Activated T-cell treated with anti-CD3 and anti-CD28 coated beads, Interleukin-2, amount 50 U/mL, for 1 hour (primary cell): ENCODE measurements at places on chromosomes 6 and 20.

- no peak for DNase-seq
Measured at GRCh38 chr6:75800133-75800532, 51.1 kb downstream of the MYO6 start.

DNA sequence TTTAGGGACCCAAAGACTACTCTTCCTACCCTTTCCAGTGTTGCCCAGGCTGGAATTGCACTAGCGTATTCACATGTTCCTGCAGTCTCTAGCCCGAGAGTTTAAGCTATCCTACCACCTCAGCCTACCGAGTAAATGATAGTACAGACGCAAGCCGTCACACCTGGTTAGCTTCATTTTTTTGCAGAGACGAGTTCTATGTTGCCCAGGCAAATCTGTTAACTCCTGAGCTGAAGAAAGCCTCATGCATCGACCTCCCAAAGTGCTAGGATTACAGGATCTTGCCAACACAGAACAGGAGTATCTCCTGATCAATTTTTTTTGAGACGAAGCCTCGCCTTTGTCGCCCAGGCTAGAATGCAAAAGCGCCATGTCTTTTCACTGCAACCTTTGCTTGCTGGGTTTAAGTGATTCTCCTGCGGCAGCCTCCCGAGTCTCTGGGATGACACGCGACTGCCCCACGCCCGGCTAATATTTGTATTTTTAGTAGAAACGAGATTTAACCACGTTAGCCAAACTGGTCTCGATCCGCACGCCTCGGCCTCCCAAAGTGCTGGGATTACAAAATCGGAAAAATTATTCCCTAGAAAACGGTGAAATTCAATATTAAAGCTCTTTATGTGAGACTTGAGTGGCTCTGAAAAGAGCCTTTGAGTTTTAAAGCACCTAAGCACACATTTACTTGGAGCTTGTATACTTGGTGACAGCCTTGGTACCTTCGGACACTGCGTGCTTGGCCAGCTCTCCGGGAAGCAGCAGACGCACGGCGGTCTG lies 128.5 kb downstream of the HFE start:
- DNase-seq, result peak; percentile 48

- DNase-seq, result no peak
Measured at GRCh38 chr6:111727802-111728201, 122.1 kb upstream of the TRAF3IP2 start.

DNA sequence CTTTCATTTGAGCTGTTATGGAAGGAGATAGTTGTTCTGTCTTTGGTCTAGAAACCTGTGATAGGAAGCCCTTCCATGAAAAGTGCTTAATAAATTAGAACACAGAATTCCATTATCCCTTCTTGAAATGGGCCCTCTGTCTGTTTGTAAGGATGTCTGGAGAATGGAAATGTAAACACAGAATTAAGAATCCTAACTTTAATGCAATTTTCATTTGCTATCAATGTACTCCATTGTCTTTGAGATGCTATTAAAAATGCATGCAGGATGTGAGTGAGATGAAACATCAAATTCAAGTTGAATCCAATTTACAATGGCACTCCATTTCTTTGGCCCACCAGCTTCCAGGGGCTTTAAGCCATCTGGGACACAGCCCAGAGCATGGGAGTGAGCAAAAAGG lies 13.9 kb upstream of the AARS2 start:
- no peak for DNase-seq

- no peak for DNase-seq
Measured at GRCh38 chr6:5050009-5050408, 35.1 kb upstream of the PPP1R3G start.

DNA sequence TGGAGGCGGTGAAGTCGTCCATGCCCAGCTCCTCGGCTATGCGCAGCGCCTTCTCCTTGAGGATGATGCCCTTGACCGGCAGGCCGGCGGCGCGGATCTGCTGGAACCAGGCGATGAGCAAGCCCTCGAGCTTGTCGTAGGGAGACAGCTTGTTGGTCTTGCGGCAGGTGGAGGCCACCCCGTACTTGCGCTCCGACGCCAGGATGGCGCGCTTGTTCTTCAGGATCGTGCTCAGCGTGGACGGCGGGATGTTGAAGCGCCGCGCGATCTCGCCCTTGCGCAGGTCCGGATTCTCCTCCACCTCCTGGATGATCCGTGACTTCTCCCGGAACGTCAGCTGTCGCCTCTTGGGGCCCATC lies 435 bp downstream of the CENPB start:
- peak; percentile 60 for DNase-seq

DNA sequence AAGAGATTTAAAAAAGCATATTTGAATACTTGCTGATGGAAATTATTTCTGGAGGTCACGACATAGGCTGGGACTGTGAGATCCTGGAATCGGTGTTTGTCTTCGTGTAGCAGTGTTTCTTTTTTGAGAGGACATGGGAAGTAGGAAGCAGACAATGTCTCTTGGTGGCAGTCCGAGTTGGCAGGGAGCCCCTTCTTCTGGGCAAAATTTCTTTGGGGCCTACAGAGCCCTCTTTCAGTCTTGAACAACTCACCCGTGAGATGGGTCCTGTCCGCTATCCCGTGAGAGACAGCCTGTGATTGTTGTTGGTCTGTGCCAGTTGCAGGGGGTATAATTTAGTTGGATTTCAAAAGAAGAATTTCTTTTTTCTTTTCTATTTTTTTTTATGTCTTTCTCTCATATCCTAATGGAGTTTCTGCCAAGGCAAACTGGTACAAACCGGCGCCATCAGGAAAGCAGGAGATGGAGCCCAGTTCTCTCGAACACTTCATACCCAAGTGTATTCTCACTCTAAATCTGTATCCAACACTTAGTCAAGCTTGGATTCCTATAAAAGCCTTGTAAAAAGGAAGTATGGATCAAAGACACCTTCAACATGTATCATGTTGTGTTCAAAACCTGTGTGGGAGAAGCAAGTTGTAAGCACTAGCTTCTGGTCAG lies 785.1 kb downstream of the MAFB start:
- no peak for DNase-seq

GRCh38 chr6:113401231-113401630 lies 455.9 kb upstream of the MARCKS start:
- no peak for DNase-seq

- no peak for DNase-seq
Measured at GRCh38 chr6:32107406-32107805, 1.7 kb downstream of the TNXB start.

- no peak for DNase-seq
Measured at GRCh38 chr6:164812706-164813105, 496.7 kb downstream of the C6orf118 start.

GRCh38 chr20:16036331-16036730 lies 536.9 kb downstream of the KIF16B start:
- DNase-seq, result no peak

DNA sequence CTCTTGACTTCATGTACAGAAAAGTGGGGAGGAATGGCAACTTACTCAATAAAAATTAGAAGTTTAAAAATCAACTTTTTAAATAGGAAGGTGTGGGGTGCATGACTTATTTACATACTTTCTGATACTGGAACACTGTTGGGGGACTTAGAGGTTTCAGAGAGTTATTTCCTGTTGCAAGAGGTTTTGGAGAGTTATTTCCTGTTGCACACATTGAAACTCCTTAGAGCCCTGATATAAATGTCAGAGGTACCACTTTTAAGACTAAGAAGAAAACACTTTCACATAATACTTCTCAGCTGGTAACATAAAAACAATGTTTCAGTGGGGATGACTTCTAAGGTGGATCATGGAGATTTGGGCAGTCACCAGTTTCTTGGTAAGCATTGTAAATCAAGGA lies 579.9 kb downstream of the MMUT start:
- no peak for DNase-seq

DNA sequence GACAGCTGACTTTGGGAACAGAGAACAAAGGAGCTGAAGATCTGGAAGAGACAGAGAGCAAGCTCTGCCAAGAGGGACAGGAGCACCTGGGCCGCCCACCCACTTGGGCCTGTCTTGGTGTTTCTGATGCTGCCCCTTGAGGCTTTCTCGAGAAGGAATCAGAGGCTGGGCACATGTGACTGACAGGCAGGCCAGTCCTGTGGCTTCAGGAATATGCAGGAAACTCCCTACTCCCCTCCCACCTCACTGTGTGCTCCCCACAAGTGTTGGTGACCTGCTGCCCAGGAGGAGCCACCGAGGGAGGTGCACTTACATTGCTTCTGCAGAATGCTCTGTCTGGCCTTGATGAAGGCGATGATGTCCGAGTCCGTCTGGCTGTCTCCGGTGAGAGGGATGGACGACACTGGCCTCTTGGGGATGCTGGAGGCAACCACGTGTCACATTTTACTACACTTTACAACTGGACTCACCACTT lies 20.9 kb upstream of the KCNK16 start:
- no peak for DNase-seq

DNA sequence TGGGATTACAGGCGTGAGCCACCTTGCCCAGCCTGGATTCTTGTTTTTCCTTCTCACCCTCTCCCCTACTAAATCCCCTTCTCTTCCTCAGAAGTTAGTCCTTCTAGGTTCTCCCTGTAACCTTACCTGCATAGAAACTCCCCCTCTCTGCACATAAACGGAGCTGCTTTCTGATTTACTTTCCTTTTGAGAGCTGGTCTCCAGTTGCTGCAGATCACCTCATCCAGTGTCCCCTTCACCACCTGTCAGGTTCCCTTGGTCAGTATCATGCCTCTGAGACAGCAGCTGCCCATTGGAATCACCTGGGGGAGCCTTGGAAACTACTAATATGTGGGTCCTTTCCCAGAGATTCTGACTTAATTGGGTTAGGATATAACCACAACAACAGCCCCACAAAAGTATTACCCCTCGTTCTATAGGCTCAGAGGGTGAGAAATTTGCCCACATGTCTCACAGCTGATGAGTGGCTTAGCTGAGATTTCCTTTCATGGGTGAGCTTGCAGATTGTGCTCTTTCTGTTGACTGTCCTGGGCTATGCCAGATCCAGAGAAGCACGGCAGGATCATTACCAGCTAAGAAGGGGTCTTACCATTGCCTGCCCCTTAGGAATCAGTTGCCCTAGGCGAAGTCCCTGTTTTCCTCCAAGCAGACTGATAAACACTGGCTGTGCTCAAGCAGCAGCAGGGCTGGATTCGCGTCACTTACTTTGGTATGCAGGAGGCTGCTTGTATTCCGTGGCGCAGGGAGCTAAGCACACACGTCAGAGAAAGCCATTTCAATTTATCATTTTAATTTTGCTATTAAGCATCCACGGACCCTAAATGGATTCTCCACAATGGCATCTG lies 51.3 kb downstream of the AKAP12 start:
- no peak for DNase-seq

- no peak for DNase-seq
Measured at GRCh38 chr6:166604911-166605310, 18.4 kb upstream of the RAMACL start.

- DNase-seq, result no peak
Measured at GRCh38 chr6:154583546-154584188, 73.2 kb upstream of the CNKSR3 start.

DNA sequence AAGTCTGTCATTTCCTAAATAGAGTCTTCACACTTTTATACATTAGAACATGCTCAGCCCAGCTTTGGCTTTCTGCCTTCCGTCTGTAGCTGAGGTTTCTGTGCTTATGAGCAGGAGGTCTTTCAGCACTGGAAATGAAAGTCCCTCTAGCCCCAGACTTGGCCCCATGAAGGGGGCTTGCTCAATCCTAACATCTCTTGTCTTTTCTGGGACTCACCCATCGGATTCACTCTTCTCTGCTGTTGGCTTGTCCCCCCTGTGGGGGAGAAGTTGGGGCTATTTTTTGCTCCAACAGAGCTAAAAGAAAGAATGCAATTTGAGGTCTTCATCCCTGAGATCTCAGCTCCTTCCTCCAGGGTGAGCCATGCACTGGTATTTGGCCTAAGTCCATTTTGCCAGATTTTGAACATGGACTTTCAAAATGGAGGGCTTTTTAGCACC lies 177.7 kb downstream of the MRPL14 start:
- DNase-seq, result no peak

DNA sequence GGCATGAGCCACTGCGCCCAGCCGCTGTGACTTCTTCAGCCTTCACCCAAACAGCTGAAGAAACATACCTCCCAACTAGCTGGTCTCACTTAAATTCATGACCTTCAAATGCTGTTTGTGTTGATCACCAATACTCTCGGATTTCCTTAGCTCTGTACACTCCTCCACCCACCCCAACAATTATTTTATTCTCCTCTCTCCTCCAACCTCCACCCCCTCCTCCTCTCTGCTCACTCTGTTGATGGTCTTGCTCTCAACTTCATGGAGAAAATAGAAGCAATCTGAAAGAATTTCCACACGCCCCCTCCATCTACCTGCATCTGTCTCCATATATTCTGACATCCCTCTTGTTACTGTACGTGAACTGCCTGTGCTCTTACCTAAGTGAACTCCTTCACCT lies 6.6 kb upstream of the DLK2 start:
- no peak for DNase-seq

- DNase-seq, result no peak
Measured at GRCh38 chr20:2754424-2754823, 46.0 kb downstream of the CPXM1 start.

- DNase-seq, result no peak
Measured at GRCh38 chr6:36290668-36291620, 21.1 kb downstream of the PNPLA1 start.

DNA sequence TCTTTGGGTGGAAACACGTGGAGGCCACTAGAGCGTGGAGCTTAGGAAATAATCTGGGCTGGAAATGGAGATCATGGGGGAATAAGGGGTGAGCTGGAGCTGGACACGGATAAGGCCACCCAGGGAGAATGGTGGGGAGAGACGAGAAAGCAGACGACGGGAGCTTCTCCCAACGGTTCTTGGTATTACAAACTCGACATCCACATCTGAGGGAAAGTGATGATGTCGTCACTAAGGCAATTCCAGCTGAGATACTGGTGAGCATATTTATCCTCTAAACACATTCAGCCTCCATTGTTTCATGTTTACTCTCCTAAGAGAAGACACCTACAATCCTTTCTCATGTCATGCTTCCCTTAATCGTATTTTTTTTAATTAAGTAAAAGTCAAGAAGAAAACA lies 50.2 kb upstream of the SNX9 start:
- DNase-seq, result no peak

GRCh38 chr6:137522198-137522798 lies 28.1 kb upstream of the OLIG3 start:
- no peak for DNase-seq

DNA sequence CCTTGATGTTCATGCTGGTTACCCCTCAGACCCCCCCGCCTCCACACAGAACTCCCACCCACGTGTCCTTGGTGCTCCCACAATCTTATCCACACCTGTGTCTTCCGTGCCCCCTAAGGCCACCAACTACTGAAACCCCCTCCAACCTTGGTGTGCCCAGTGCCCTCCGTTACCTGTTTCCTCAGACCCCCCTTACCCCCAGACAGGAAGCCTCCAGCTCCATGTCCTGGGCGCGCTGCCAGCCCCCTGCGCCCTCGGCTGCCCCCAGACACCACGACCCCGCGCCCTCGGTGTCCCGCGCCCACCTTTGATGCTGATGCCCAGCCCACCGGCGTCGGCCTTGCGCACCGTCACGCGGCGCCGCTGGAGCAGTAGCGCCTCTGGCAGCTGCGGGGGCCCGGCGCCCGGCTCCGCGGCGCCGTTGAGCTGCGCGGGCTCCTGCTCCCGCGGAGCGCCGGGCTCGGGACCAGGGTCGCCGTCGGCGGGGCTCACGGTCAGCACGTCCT lies 504 bp downstream of the SNTA1 start:
- no peak for DNase-seq
